ENCODE measurements at places on chromosomes 5 and 9. TPM values are rescaled to one million over a fixed set of nuclear protein-coding genes. Genes with fewer than 3 reads are reported as not detected.

Gene BNC2
- 20.1 TPM for total RNA-seq

GRCh38 chr5:124935065-124935464, 188.6 kb upstream of the ZNF608 start:
- peaks cover 1% of the 10 kb centered on the region for H3K27me3 ChIP-seq
- H3K36me3 ChIP-seq, result no peaks in the 10 kb centered on the region
- H3K4me3 ChIP-seq, result no peak overlapping the region
- no peak overlapping the region for H3K27ac ChIP-seq
- DNase-seq, result no peak

Gene EQTN
- total RNA-seq, result not detected

Gene BAAT
- total RNA-seq, result not detected

Gene ZBED3
- total RNA-seq, result 13.0 TPM

DNA sequence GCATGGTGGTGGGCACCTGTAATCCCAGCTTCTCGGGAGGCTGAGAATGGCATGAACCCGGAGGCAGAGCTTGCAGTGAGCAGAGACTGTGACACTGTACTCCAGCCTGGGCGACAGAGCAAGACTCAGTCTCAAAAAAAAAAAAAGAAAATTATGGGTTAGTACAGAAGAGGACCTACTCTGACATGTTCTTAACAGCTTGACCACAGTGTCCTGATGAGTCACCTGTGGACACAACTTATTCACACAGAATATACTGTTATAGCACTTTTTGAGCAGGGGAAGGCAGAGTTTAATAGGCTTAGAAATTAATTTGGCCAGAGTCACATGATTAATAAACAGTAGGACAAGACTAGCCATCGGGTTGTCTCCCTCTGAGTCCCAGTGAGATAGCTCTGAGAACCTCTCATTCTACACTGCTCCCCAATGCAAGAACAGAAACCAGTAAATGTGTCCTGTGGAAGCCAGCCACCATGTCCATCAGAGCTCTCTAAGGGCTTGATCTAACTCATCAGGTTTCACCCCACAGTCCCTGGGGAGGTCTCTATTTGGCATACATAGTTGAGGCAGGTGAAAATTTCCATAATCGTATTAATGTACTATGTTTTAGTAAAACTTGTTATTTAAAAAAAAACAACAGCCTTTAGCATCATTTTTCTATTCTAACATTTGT, 1077.9 kb upstream of the C9orf72 start:
- peaks cover 1% of the 10 kb centered on the region for H3K27me3 ChIP-seq
- no peaks in the 10 kb centered on the region for H3K36me3 ChIP-seq
- no peak for DNase-seq
- H3K4me3 ChIP-seq, result no peak overlapping the region

DNA sequence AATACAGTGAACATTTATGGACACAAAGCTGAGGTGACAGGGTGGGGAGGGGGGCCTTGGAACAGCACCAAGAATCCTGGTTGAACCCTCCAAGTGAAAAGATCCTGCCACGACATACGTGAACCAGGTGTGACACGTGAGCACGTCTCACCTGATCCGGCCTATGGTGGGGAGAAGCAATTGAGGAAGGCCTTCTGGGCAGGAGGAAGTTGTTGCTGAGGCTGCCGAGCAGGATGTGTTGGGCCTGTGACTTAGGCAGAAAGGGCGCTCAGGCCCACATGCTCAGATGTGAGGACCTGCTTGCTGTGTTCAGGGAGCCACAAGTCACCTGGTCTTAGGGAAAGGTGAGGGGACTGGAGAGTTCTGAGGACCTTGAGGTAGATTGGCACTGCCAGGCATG, 2.5 kb upstream of the MAPK9 start:
- H3K4me3 ChIP-seq, result peak overlapping the region; percentile 25
- H3K36me3 ChIP-seq, result peaks cover 6% of the 10 kb centered on the region
- peaks cover 29% of the 10 kb centered on the region for H3K4me1 ChIP-seq
- H3K27ac ChIP-seq, result no peak overlapping the region
- peaks cover 19% of the 10 kb centered on the region for H3K27me3 ChIP-seq
- no peak for DNase-seq

DNA sequence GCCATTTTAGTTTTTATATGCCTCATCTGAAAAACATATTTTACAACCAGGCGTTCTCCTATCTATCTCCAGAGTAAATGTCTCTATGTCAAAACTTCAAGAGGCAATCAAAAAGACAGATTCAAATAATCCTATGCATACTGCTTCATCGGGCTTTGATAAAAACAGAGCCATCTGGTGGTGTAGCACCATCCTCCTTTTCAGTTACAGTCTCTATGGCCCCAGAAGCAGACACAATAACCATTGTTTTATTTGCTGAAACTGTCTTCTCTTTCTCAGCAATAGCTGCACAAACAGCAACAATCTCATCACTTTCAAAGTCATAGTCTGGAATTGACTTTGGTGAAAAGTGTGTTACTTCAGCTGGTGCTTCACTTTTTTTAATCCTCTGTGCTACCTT, 36.3 kb downstream of the PTGER4 start:
- no peaks in the 10 kb centered on the region for H3K27me3 ChIP-seq
- no peak overlapping the region for H3K27ac ChIP-seq
- H3K4me3 ChIP-seq, result no peak overlapping the region
- H3K4me1 ChIP-seq, result no peaks in the 10 kb centered on the region
- H3K36me3 ChIP-seq, result peaks cover 5% of the 10 kb centered on the region
- no peak for DNase-seq

Gene PRSS3
- total RNA-seq, result 0.59 TPM

Gene CDC26
- 27.0 TPM for total RNA-seq

GRCh38 chr9:137300567-137301080, 1.4 kb downstream of the NRARP start:
- H3K4me1 ChIP-seq, result peaks cover 41% of the 10 kb centered on the region
- peak overlapping the region; percentile 99 for H3K4me3 ChIP-seq
- H3K27ac ChIP-seq, result peak overlapping the region; percentile 93
- peak; percentile 33 for DNase-seq
- peaks cover 3% of the 10 kb centered on the region for H3K27me3 ChIP-seq

GRCh38 chr5:175471628-175472027, 6.7 kb upstream of the SFXN1 start:
- no peak for DNase-seq
- no peak overlapping the region for H3K4me3 ChIP-seq
- H3K27ac ChIP-seq, result no peak overlapping the region
- H3K27me3 ChIP-seq, result no peaks in the 10 kb centered on the region
- peaks cover 10% of the 10 kb centered on the region for H3K4me1 ChIP-seq

DNA sequence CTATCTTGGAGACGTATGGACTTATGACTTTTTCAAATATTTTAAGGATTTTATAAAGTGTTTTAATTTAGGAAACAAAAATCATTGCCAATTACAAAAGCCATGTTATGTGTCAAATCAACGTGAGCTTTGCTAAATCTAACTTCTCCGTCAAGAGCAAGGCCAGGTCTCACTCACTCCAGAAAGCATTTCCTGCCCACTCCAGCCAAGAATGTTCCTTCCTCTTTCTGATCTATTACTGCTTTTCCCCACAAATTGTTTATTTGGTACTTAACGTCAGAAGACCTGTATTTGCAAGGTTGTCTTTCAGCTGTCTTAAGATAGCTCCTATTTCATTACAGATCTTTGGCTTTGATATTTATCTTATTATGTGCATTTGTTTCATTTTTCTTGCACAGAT, 193.5 kb upstream of the HAPLN1 start:
- no peaks in the 10 kb centered on the region for H3K27me3 ChIP-seq
- H3K4me3 ChIP-seq, result no peak overlapping the region
- no peak for DNase-seq

DNA sequence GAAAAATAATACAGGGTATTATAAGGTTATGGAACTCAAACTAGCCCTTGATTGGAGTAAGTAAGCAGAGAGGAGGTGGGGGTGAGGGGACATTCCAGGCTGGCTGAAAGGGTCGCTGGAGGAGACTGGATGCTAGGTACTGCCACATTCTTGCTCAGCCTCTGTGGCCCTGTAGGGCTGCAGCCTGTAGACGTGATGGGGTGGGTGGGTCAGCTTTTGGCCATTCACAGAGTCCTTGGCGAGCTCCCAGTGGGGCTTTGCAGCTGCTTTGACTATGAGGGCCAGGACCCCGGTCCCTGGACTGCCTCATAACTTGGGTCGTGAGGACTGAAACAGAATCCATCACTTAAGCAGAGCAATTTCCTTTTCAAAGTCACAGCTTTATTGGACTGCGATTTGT, 4.2 kb upstream of the GDNF start:
- H3K27ac ChIP-seq, result no peak overlapping the region
- H3K4me3 ChIP-seq, result no peak overlapping the region
- H3K27me3 ChIP-seq, result peaks cover 6% of the 10 kb centered on the region
- no peaks in the 10 kb centered on the region for H3K36me3 ChIP-seq
- no peak for DNase-seq
- peaks cover 4% of the 10 kb centered on the region for H3K4me1 ChIP-seq

Measured in endothelial cell (in vitro differentiated cells).